AG10803 (cell line): ENCODE measurements at places on chromosomes 3 and 15.

DNA sequence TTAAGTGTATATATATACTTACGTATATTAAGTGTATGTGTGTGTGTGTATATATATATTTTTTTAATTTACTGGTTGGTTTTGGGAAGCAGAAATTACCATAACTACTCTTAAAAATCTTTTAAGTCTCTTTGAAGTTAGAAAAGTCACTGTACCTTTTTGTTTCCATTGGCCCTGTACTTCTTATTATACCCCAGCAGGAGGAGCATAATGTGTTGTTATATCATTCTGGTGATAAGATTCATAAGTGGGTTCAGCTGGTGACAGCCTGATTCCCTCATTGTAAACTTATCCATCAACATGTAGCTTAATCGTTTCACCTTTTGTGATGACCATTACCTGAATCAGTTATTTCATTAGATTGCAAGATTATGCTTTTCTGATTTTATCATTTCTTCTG is 30.8 kb downstream of the MLH1 start:
- peak; percentile 29 for DNase-seq

DNA sequence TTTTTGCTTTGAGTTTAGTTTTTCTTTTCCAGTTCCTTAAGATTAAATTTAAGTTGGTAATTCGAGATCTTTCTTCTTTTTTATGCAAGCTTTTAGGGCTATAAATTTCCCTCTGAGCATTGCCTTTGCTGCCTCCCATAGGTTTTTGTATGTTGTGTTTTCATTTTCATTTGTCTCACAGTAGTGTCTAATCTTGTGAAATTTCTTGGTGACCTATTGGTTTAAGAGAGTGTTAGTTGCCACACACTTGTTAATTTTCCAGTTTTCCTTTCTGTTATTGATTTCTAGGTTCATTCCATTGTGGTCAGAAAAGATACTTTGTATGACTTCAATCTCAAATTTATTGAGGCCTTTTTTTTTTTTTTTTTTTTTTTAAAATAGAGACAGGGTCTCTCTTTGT is 18.3 kb upstream of the IL20RB start:
- peak; percentile 39 for DNase-seq

GRCh38 chr3:24507776-24508422 is 13.2 kb upstream of the THRB start:
- DNase-seq = no peak

- peak; percentile 70 for DNase-seq
Observed at GRCh38 chr3:55185380-55185779, 257.5 kb upstream of the LRTM1 start.

- peak; percentile 83 for DNase-seq
Observed at GRCh38 chr3:101850246-101851051, 1.1 kb downstream of the NFKBIZ start.

DNA sequence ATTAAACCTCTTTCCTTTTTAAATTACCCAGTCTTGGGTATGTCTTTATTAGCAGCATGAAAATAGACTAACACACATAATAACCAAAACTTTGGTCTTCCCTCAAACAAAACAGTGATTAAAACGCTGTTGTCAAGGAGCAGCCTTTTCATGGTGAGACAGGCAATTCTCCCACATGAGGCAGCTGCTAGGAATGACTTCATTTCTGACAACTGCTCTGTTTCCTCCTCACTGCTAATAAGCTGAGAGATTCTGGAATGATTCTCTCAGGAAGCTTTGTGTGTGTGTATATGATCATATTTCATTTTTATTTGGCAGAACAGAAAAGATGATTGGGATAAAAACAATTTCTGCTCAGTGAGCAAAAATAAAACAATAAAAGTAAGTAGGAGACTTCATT is 580.6 kb upstream of the ADAMTS9 start:
- DNase-seq = no peak
